Dorsolateral prefrontal cortex (tissue), 122 donors: ENCODE measurements at places on chromosomes 3 and 15. TPM values are rescaled to one million over a fixed set of nuclear protein-coding genes. Genes with fewer than 3 reads are reported as not detected.
A peak's percentile ranks its signal among the peaks of the same experiment; 100 is the strongest.

TBCCD1 gene
- 9.9 TPM for total RNA-seq

SHF gene
- 36.2 TPM for total RNA-seq

CRELD1 gene
- 86.4 TPM for total RNA-seq

RBPMS2 gene
- 7.4 TPM for total RNA-seq

RTP3 gene
- total RNA-seq, result not detected

CLSTN2 gene
- 48.3 TPM for total RNA-seq

CHDH gene
- total RNA-seq, result 34.6 TPM

CDHR4 gene
- not detected for total RNA-seq

OCA2 gene
- 7.0 TPM for total RNA-seq

KNG1 gene
- 0.61 TPM for total RNA-seq

CNTN6 gene
- total RNA-seq, result 3.4 TPM

DNA sequence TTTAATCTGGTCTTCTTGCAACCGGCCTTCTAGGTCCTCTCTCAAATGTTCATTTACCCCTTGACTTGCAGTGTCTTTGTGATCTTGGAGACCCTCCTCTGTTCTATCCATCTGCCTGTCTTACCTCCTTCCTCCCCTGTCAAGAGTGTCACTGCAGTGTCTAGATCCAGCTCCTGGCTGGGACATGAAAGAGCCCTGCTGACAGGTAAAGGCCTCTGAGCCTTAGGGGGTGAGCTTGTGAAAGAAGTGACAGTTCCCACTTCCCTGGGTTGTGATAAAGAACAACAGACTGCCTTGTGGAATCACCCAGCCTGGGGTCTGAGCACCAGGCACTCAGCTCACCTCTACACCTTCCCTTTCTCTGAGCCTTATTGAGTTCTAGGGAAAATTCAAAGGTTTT lies 68.0 kb downstream of the CDC25A start:
- DNase-seq, result no peak

DNA sequence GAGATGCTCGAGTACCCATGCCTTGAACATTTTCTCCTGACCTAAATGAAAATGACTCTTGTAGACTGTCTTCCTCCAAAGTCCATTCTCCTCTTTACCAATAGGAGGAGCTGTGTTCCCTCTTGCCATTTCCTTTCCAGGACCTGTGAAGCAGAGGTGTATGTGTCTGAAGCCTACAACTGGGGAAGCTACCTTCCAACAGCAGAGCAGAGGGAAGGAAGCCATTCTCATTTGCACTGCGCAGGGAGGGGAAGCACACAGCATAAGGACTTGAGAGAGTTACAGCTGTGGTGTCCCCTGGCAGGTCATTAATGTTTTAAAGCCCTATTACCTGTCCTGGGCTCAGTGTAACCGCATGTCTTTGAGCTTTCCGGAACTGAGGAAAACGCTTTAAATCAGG lies 38.7 kb downstream of the HSPBAP1 start:
- no peak for DNase-seq

- DNase-seq, result no peak
Measured at GRCh38 chr15:75037685-75038084, 14.3 kb downstream of the PPCDC start.

DNA sequence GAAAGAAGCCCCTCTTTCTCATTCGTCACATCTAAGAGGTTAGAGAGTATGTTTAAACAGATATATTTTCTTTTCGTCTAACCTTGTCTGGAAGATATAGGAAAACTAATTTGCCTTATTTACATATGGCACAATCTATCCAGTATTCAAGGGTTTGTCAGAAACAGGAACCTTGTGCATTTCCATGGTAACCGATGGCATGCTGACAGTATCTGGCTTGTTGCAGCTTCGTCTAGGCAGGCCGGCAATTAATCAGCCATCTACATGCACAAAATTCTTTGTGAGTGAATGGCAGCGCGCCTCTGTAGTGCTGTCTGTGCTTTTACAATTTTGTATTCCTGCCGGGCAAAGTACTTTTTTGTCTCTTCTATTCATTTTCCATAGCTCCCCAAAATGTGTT lies 294.0 kb upstream of the SOX2 start:
- DNase-seq, result no peak

DNA sequence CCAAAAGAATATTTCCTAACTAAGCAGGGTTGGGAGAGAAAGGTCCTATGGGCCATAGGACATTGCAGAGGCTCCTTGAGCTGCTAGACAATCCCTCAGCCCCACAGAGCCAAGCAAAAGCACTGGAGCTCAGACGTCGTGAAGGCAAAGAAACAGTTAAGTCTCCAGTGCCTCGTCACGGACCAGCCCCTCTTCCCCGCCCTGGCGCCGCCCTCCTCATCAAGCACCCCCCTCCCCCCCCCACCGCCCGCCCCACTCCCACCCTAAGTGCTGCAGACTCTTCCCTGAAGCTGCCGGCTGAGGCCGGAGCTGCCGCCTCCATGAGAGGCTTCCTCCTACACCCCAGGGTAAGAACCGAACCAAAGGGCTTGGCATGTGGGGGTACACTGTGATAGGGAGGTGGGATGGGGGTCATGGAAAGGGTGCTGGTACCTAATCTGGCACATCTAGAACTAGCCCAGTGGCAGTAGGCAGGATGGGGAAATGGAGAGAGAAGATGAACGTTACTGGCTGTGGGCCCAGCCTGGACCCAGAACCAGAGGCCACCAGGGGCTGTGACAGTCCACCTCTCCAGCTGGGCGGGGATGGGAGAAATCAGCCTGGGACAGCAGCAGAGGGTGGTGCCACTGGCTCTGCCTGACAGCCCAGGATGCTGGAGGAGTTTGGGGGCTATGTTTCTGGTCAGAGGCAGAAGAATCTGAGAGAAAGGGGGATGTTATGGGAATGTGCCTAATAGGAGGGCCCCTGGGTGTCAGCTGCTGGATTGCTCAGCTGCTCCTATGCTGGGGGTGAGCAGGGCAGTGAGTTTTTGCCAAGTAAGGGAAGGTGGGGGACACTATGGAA lies at the start of gene MAP1A:
Gene MAP1A (plus strand): TSS at position 255 of the 843 bp plus-strand sequence. CDS start 3,866 bp downstream, outside the sequence.
- peak; percentile 79 for DNase-seq

GRCh38 chr3:54570008-54570407 lies 357.9 kb downstream of the LRTM1 start:
- no peak for DNase-seq

DNA sequence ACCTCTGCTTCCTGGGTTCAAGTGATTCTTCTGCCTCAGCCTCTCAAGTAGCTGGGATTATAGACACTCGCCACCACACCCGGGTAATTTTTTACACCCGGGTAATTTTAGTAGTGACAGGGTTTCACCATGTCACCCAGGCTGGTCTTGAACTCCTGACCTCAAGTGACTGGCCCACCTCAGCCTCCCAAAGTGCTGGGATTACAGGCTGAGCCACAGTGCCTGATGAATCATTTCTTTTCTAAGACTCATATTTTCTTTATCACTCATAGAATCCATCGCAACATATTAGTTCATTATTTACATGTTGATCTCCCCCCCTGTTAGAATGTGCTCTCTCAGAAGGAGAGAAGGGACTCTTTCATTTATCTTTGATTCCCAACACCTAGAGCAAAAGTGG lies 109.5 kb upstream of the PTPRG start:
- DNase-seq, result no peak

DNA sequence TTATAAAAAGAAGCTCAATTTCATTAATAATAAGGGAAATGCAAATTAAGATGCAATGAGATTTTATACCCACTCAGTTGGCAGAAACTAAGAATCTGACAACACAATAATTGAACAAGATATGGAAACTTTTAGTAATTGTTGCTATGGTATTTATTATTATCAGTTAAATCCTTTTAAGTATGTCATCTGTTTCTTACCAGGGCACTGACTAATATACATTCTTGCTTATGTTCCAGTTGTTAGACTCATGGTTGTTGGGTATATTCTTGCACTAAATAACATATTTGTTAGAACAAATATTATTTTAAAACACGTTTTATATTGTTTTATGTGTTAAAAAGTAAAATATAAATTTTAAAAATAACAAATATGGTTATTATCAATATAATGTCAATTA lies 690.3 kb downstream of the MECOM start:
- DNase-seq, result no peak

DNA sequence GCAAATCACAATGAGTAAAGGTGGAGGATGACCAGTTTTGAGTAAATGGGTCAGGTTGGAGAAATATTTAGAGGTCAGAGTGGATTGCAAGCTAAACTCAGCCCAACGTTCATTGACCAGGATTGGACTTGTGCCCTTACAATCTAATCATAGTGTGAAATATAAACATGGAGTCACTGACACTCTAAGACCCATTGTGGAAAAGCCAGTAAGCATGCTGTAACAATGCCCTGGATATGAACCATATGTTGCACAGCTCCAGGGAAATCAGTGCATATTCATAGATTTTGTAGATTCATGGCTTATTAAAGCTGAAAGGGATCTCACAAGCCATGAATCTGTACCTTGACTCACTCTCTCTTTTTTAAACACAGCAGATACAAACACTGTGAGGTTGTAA lies 660.2 kb upstream of the LMCD1 start:
- DNase-seq, result no peak

DNA sequence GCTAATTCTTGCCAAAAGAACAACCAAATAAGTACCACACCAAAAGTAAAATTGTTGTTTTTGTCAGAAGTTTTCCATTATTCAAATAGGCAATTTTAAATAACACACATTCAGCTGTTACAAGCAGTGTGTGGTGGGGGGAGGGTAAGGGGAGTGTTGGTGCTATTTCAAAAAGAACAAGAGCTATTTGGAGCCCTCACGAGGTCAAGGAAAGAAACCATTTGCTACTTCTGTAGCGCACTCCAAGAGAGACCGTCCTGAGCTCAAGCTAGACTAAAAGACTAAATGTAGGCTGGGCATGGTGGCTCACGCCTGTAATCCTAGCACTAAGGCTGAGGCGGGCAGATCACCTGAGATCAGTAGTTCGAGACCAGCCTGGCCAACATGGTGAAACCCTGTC lies 21.2 kb upstream of the IGF2BP2 start:
- no peak for DNase-seq

- no peak for DNase-seq
Measured at GRCh38 chr3:189724356-189724755, 93.2 kb downstream of the TP63 start.

GRCh38 chr15:93126599-93126998 lies 37.6 kb upstream of the RGMA start:
- DNase-seq, result no peak

DNA sequence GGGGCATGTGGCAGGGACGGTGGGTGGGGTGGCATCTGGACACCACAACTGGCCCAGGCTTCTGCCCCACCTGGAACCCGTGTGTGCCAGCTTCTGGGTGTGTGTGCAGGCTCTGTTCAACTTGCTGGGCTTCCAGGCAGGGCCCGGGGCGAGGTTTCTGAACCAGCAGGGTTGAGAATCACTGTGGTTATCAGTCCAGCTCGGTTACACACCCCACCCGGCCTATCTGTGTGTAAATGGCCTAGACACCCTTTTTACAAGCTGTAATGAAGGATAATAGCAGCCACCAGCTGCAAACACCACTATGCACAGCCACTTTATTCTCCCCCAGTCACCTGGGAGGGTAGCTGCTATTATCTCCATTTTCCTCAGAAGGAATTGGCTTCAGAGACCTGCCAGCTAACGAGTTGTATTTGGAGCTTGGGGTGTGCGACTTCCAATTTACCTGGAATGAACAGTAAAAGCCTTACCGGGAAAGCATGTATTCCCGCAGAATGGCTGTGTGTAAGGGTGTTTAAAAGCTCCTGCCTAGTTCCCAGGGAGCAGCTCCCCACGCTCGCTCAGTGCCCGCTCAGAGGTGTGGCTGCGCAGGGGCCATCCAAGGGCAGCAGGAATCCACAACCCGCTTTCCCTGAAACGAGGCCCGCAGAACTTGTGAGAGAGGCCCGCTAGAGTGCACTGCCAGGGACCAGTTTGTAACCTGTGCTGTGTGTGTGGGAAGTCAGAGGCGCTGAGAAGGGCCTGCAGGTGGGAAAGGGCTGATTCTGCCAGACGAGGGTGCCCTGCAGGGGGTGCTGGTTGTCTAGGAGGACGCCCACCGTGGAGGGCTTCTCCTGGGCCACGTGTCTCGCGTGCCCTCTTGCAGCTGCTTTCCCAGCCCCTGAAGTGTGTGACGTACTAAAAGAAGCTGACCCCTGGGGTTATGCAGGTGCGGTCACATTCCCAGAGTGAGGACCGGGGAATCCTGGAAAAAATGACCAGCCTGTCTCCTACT lies 83.5 kb downstream of the C3orf70 start:
- no peak for DNase-seq

- DNase-seq, result no peak
Measured at GRCh38 chr3:59608356-59608755, 558.5 kb upstream of the CFAP20DC start.

DNA sequence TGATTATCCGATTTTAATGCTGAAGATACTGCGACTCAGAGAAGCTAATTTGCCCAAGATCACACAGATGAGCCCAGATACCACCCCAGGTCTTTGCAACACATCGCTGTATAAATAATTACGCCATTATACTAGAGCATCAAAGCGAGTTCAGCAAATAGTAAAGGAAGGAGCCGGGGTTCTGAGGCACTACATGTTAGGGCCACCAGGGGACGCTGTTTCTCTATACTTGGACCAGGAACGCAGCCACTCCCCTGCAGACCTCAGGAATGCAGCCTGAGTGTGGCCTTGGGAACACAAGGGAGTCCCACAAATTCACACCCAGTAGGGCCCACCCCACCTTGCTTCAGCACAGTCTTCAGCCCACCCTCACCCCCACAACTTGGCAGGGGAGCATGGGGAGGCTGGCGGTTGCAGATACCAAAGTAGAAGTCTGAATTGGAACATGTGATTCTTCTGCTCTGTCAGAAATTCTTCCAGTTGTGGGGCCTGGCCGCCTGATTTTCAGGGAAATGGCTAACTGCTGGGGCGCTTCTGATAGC lies 57.8 kb upstream of the RYK start:
- peak; percentile 85 for DNase-seq

- DNase-seq, result no peak
Measured at GRCh38 chr3:31567036-31567435, 34.3 kb downstream of the STT3B start.

DNA sequence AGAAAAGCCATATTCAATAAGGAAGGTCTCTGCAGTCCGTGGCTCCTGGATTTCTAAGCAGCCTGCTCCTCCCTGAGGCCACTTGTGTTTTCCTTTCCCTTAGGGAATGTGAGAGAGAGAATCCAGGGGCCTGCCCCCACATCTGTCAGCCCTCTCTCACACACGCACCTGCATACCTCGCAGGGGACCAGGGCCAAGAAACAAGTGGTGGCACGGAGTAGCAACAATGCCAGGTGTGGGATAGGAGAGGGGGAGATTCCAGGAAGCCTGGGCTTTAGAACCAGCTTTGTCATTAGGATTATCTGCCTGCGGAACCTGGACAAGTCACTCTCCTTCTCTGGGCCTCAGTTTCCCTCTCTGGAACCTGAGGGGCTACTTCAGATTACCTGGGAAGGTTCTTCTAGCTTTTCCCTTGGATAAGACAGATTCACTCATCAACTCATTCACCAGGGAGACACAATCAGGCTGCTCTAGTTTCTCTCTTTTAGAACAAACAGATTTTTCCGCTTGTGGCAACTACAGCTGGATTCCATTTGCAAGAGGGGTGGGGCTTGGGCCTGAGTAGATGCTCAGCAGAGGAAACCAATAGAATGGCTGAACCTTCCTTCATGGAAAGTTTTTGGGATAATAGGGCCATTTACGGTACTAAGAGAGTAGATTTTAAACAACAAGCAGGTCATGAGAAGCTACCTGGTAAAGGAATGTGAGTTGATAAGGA lies 19.5 kb downstream of the BCL6 start:
- no peak for DNase-seq

GRCh38 chr3:151366993-151367392 lies 17.6 kb downstream of the P2RY12 start:
- DNase-seq, result no peak

- DNase-seq, result no peak
Measured at GRCh38 chr3:113261626-113262303, 50.4 kb downstream of the BOC start.
